NCI-H187 (cell line): ENCODE measurements at places on chromosomes 16 and 17.

- DNase-seq: no peak
Measured at GRCh38 chr17:17749921-17750320, 68.7 kb downstream of the RAI1 start.

DNA sequence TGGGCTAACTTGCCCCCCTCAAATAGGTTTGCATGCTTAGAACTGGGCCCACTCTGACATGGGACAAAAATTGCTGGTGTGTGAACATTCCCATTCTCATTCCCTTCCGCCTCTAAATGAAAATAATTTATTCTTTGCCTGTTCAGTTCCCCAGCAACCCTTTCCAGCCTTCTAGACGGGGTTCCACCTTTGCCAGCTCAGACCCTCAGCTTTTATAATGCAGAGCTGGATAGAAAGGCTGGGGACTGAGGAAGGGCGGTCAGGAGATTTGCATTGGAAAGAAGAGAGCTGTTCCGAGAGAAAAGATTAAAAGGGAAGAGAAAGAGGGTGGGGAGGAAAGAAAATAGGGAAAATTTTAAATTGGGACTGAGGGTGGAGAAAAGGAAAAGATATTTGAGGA lies 151.1 kb upstream of the WSCD1 start:
- DNase-seq: no peak

DNA sequence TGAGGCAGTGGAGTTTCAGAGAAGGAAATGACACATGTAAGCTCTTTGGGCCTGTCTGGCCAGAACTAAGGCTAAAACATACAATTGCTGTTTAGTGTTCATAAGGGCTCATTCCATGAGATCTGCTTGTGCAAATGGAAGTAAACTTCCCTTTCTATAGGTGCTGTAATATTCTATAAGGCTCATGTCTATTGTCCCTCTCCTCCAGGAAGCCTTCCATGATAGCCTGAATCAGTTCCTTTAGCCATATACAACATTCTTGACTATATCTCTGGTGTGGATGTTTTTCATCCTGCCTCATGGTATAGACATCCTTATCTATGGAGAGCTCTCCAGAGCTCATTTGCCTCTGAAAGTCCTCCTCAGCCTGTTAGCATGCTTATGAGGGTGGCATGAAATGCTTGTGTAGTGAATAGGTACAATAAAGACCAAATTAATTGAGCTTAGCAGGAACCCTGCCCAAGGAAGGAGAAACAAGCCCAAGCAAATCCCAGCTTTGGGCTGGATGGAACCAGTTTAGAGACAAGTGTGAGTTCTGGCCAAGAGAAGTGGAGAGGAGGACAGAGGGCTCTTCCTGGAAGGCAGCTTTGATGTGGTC lies 1.6 kb upstream of the ETV4 start:
- no peak for DNase-seq

GRCh38 chr17:62876063-62876462 lies 67.9 kb upstream of the MARCHF10 start:
- no peak for DNase-seq

DNA sequence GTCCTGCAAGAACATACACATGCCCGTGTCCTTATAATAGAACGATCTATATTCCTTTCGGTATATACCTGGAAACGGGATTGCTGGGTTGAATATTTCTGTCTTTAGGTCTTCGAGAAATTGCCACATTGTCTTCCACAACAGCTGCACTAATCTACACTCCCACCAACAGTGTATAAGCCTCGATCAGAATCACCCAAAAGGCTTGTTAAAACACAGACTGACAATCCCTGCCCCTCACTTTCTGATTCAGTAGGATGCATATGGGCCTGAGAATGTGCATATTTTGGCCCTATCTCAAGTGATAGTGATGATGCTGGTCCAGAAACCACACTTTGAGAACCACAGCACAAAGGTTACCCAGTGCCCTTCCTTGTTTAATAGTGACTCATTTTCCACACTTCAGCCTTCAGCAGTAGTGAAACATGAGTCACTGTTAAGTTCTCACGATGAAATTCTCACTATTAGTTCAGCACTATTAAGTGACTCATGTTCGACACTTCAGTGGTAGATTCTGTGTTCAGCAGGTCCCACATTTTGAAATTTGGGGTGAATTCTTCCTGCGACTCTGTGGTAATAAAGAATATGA lies 215.6 kb downstream of the GRIN2A start:
- no peak for DNase-seq

DNA sequence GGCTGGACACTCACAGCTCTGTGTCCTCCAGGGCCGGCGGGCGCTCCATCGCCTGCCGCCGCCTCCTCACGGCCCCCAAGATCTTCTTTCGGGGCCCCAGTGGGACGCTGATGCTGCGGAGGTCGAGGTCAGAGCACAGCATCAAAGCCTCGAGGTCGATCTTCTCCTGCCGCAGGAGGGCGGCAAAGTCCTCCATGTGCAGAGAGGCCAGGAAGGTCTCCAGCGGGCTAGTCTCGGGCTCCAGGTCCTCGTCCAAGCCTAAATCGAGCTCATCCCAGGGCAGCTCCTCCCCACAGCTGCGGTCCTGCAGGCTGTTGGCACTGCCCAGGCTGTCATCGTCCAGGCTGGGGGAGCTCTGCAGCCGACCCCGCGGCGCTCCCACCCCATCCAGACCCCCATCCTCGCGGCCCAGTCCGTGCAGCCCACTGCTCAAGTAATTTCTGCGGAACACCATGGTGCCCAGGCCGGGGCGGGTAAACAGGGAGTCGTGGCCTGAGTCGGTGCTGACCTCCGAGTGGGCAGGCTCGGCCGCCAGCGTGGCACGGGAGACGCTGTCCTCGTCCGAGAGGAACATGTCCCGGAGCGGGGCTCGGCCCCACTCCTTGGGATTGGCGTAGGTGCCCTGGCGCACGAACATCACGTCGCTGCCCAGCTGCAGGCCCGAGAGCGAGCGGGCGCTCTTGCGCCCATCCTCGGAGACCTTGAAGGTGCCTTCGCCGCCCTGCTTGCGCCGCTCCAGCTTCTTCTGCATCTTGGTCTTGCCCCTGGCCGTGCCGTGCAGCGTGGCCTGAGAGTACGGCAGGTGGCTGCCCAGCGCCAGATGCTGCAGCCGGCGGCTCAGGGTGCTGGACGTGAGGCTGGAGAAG lies 3.4 kb downstream of the USH1G start:
- no peak for DNase-seq

GRCh38 chr17:61284746-61285145 lies 114.9 kb upstream of the TBX2 start:
- no peak for DNase-seq

- DNase-seq: no peak
Measured at GRCh38 chr16:55668340-55669281, 12.8 kb downstream of the SLC6A2 start.

DNA sequence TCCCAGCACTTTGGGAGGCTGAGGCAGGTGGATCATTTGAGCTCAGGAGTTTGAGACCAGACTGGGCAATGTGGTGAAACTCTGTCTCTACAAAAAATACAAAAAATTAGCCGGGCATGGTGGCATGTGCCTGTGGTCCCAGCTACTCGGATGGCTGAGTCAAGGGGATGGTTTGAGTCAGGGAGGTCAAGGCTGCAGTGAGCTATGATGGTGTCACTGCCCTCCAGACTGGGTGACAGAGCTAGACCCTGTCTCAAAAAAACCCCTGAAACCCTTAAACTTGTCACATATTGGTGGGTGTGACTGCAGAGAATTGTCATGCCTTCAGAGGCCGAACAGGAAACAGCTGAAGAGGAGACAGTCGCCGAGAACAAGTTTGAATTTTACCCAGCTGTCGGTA lies 13.4 kb downstream of the RPTOR start:
- DNase-seq: no peak
